NCI-H1694 treated with DMSO at 0.1 percent for 48 hours (cell line): ENCODE measurements at places on chromosomes 1 and 21.

DNA sequence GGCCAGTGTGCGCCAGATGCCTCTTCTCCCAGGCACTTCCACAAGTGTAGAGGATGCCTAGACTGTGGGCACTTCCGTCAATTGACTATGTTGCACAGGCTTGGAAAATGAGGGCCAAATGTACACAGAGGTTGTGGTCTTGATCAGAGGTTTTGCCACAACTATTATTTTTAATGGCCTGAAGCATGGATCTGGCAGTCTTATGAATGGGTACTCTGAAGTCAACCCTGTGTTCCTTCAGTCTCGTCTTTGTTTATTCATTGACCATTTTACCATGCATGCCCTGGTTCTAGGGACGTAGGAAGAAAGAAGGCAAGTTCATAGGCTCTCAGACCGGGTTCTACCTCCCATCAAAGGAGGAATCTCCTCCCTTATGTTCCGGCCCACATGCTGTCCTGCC, 329.1 kb downstream of the HHAT start:
- DNase-seq: no peak

DNA sequence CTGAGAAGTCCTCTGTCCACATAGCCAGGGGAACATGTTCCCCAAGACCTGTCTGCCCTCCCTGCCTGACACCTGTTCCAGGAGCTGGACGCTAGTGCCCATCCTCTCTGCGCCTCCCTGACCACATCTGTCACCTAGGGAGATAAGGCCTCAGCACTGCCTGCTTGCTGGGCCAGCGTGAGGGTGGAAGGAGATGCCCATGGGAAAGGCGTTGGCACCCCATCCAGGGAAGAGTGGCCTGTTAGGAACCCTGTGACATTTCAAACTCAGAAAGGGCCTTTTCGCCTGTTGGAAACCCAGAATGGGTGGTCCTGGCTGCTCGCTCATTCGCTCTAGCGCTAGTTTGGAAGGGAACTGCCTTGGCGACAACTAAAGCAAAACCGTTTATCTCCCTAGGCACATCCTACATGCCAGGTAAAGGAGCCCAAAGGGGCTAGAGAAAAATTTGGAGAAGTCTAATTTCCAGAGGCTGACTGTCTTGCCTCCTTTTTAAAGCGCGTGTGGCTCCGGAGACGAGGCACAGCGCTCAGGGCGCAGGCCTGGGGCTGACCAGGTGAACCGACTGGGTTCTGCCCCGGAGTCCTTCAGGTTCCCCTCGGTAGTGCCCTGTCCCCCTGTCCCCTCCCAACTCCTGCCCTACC, 410 bp downstream of the ACTA1 start:
- no peak for DNase-seq

GRCh38 chr1:107535091-107535490, 394.3 kb downstream of the NTNG1 start:
- DNase-seq: peak; percentile 93

GRCh38 chr1:168583571-168583970, 7.2 kb downstream of the XCL1 start:
- no peak for DNase-seq

- DNase-seq: no peak
Measured at GRCh38 chr21:18269856-18270255, 25.2 kb downstream of the CHODL start.

DNA sequence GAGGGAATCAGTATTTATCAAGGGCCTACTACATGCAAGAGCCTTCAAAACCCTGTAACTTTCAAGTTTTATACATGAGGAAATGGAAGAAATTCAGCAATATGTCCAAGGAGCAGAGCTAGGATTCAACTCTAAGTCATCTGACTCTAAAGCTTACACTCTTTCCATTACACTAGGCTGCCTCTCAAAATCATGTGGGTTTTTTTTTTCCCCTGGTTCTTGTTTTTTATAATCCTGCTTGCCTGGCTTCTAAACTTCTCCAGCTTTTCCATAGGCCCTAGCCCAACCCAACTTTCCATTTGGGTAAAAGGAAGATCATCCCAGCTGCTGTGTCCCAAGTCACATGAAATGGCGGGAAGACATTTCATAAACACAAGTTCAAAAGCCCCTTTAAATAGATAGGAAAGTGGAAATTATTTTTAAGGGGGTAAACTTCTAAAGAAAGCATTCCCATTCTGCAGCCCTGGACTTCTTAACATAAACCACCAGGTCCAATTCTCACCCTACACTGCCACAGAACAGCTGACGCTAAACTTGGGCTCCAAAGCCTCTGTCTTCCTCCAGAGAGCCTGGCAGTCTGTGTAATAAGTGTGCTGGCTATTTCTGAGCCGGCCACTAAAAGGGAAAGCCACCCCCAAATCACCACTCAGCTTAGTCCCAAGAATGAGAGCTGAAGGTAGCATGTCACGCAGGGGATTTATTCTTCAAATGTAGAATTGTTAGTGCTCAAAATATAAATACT, 46.9 kb downstream of the ITPKB start:
- DNase-seq: no peak

- DNase-seq: peak; percentile 68
Measured at GRCh38 chr1:50973875-50974617, 4.0 kb downstream of the CDKN2C start.

DNA sequence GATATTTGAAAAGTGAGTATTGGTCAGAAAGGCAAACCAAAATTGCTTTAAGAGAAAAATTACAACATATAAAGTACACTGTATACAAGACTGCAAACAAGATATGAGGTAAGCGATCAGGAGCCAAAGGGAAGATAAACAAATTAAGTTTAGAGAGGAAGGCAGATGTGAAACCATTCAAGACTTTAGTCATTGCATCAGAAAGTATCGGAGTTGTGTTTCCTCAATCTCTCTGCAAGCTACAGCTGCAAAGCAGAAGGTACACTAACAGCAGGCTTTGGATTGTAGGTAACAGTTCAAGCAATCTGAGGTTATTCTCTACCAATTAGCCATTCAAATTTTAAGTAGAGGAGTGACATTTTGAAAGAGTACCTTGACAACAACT, 21.3 kb upstream of the TLCD4 start:
- DNase-seq: no peak

DNA sequence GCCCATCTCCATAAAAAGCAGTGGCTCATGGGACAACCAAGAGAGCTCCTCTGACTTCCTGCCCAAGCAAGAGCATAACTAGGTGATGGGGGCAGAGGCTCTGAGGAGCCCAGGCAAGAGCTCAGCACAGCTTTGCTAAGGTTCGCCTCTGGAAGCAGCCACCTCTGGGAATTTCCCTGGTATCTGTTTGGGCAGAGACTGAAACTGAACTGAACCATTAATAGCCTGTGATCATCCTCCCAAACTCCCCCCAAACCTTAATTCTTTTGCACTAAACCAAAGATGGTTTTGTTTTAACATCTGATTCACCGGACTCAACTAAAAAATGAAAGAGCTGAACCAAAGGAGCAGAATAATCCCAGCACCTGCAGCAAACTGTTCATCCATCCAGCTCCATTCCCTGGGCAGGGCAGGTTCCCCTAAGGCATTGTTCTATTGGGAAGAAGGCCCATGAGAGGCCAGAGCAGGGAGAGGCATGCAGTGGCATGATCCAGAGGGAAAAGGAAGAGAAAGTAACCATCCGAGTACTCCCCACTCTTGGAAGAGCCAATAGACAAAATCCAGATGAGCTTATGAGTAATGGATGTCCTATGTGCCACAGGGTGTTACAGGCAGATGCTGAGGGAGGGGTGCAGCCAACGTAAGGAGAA, 77.8 kb upstream of the KAZN start:
- no peak for DNase-seq

GRCh38 chr1:69278923-69279322, 288.8 kb upstream of the LRRC7 start:
- DNase-seq: no peak

GRCh38 chr1:183891158-183891856, 86.4 kb downstream of the RGL1 start:
- no peak for DNase-seq

- DNase-seq: peak; percentile 52
Measured at GRCh38 chr1:42815941-42816584, 859 bp upstream of the ERMAP start.

DNA sequence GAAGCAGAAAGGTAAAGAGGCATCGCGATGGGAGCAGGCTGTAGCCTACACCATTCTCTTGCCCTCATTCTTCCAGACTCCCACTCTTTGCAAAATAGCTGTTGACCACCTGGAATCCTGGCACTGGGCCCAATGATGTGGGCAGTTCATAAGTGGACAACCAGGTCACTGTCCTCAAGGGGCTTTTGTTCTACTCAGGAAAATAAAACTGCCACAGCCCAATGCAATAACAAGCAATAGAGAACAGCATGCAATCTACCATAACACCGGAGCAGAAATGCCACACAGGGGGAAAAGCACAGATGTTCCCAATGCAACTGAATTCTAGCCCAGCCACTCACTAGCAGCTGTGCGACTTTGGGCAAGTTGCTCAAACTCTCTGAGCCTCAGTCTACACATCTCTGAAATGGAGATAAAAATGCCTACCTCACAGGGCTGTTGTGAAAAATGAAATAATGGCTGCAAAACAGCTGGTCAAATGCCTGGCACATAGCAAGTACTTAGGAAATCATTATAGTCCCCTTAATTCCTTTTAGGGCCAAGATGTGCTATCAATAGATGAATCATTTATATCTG, 56.7 kb downstream of the NENF start:
- no peak for DNase-seq

- DNase-seq: peak; percentile 71
Measured at GRCh38 chr1:64243757-64244080, 40.3 kb downstream of the UBE2U start.

GRCh38 chr1:200211157-200211556, 183.6 kb downstream of the NR5A2 start:
- no peak for DNase-seq

DNA sequence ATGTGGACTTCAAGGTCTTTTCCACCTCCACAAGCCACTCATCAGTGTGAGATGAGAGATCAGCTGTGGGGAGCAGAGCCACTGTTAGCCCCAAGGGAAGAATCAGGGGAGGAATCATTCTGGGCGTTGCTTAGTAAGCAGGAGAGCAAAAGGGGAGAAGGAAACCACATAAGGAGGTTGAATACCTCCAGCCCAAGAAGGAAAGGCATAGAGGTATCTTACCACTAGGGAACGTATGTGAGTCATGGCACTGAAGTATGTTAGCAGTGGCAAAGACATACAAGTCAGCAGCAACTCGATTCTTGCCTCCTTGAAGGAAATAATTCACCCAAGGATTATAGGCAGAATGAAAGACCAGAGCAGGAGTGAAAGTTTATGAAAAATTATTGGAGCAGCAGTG, 31.6 kb upstream of the SLC5A9 start:
- DNase-seq: no peak

- DNase-seq: peak; percentile 21
Measured at GRCh38 chr1:21022279-21023040, 154.2 kb downstream of the EIF4G3 start.

GRCh38 chr1:178310685-178311105, 186.1 kb downstream of the CLEC20A start:
- DNase-seq: peak; percentile 92

DNA sequence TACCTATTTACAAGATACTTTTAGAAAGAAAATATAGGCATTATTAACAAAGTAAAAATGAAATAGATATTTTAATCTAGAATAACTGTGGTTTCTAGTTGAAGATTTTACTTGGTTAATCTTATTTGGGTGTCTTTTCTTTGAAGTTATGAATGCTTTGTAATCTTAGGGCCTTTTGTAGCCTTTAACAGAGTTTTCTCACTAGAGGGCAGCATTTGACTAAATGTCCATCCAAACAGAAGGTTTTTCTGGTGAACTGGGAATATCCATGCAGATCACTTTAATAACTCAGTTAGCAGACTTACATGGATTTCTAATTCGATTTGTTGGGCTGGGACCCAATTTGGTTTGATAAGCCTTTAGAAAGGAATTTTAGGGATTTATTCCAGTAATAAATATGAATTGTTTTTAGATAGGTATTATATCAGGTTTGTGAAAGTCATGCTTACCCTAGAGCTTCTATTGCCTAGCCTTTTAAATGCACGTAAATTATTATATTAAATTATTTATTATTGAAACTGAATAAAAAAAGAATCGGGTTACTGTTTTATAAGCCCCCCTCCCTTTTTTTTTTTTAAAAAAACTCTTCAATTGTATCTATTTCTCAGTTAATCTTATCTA, 119.7 kb downstream of the ZNF326 start:
- DNase-seq: peak; percentile 79

GRCh38 chr1:117020526-117021156, 19.1 kb downstream of the CD101 start:
- DNase-seq: no peak

DNA sequence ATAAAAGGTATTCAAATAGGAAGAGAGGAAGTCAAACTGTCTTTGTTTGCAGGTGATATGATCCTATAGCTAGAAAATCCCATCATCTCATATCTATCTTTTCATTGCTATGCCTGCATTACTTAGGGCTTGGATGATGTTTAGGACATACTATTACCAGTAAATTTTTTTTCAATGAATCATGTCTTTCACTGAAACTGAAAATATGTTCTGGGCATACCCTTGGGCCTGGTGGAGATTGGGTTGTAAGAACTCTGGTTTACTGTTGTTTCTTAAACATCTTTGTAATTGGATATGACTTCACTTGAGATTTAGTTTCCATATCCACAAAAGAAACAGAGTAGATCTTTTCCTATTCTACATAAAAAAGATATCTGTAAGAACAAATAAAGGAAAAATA, 502.2 kb upstream of the PRMT6 start:
- no peak for DNase-seq

GRCh38 chr1:228803421-228803820, 68.1 kb downstream of the RHOU start:
- DNase-seq: no peak

GRCh38 chr1:24440436-24440835, 24.8 kb downstream of the NIPAL3 start:
- no peak for DNase-seq

DNA sequence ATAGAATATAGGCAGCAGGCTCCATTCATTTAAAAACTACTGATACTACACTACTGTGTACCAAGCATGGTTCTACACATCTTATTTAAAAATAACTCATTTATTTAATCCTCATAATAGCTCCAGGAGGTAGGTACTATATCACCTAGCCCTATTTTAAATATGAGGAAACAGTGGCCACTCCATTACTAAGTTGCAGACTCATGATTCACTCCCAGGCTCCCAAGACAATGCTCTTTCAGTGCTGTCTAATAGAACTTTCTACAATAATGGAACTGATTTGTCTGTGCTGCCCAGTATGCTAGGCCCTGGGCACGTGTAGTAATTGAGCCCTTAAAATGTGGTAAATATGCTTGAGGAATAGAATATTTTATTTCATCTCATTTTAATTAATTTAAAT, 357.1 kb downstream of the LTN1 start:
- no peak for DNase-seq

DNA sequence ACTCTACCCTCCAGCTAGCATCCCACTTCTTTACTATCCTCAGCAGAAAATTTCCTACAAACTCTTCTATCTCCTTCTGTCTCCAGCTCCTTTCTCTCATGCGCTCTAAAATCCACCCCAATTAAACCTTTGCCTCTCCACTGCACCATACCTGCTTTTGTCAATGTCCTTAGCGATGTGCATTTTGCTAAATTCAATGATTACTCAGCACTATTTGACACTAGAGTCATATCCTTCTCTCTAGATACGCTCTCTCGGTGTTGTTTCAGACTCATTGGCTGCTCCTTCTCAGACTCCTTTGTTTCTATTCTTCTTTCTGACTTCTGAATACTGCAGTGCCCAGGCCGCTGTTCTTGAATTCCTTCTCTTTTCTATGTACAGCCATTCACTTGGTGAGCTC, 144.2 kb downstream of the HLX start:
- no peak for DNase-seq
